ENCODE measurements at places on chromosomes 1 and 21. TPM values are rescaled to one million over a fixed set of nuclear protein-coding genes. Genes with fewer than 3 reads are reported as not detected.

VSIG8 gene
- polyA plus RNA-seq = 0.32 TPM

CLCNKB gene
- 40.3 TPM for polyA plus RNA-seq

PGLYRP3 gene
- not detected for polyA plus RNA-seq

TMEM240 gene
- polyA plus RNA-seq = 12.1 TPM

Measured in renal cortex interstitium (tissue), 15 donors.